ENCODE measurements at places on chromosomes 16 and 17.

GRCh38 chr17:72456075-72456474 is 335.3 kb downstream of the SOX9 start:
- no peak for DNase-seq

GRCh38 chr17:38604479-38605403 is 1.0 kb downstream of the SRCIN1 start:
- DNase-seq: peak; percentile 34

GRCh38 chr17:78040440-78041385 is 82.2 kb downstream of the TNRC6C start:
- DNase-seq: peak; percentile 21

DNA sequence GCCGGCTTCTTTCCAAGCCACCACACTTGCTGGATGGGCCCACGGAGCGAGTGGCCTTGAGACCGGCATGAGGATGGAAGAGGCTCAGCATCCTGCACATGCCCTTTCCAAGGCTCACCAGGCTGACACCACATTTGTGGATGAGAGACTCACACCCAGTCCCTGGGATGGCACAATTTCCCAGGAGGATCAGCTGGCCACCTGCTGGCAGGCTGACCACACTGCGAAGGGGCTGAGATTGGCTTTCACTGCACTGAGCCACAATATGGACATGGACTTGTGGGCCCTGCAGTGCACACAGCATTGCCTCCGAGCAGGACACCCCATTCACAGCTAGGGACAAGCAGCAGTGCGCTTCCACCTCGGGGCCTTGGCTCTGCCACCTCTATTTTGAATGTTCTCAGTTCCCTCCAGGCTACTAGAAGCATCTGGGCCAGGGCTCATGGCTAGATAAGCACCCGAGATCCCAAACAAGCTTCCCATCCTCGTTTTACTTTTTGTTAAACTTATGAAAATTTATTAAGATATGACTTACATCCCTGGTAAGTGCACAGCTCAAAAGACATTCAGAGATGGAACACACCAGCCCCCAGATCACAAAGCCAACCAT is 25.3 kb upstream of the KSR1 start:
- peak; percentile 15 for DNase-seq

- DNase-seq: no peak
Observed at GRCh38 chr16:20004931-20005330, 68.8 kb downstream of the GPR139 start.

DNA sequence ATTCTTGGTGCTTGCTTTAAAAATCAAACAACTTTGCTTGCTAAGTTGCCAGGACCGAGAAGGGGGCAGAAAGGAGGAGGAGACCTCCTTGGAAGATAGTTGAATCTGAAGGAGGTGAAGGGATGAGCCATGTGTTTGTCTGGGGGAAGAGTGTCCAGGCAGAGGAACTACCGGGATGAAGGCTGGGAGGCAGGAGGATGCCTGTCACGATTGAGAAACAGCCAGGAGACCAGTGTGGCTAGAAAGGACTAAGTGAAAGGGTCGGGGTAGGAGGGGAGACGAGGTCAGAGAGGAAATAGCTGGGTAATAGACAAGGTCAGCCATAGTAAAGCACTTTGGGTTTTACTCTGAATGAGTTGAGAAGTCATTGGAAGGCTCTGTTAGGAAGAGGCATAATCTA is 38.9 kb upstream of the CSNK2A2 start:
- no peak for DNase-seq

GRCh38 chr16:66278604-66279262 is 87.8 kb upstream of the CDH5 start:
- DNase-seq: no peak

DNA sequence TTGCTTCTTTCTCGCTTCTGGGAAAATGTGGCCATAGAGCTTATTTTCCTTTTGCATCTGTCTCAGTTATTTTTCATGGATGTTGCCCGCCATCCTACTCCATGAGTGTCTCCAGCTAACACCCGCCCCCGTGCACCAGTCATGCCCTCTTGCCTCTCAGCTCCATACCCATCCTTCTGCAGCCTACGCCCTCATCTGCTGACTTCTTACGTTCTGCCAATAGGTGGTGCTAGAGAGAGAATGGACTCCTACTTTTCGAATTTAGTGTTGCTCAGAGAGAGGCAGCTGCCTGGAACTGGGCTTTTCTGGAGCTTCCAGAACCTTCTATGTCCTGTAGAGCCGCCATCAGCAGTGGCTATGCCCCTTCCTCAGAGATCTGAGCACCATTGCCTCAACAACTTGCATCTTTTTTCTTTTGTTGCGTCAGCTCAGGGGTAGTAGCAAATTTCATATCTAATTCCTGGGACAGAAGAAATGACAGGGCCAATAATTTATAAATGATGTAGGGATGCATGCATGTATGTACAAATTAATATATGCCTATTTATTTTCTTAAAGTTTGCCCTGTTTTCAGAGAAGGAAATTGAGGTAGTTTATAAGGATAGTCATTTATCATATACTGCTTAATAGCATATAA is 119.7 kb upstream of the MYOCD start:
- DNase-seq: no peak

GRCh38 chr17:58153046-58153445 is 4.9 kb downstream of the OR4D1 start:
- peak; percentile 44 for DNase-seq

GRCh38 chr17:41528959-41529353 is 848 bp upstream of the KRT19 start:
- no peak for DNase-seq

DNA sequence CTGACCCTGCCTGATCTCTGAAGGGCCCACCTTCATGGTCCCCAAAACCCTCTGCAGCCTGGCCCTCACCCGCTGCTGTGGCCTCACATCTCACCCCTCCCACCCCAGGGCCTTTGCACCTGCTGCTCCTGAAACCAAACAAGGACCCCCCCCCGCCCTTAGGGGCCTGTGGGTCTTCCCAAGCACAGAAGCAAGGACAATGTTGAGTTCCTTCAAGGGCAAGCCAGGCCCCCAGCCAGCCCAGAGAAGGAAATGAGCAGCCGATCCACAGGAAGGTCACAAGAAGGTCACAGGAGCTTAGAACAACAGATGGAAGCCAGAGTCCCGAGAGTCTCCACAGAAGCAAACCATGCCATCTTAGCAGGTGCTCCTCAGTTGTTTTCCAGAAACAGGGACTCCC is 493 bp upstream of the PDE6G start:
- no peak for DNase-seq

GRCh38 chr16:78503602-78504001 is 404.1 kb downstream of the WWOX start:
- peak; percentile 27 for DNase-seq

DNA sequence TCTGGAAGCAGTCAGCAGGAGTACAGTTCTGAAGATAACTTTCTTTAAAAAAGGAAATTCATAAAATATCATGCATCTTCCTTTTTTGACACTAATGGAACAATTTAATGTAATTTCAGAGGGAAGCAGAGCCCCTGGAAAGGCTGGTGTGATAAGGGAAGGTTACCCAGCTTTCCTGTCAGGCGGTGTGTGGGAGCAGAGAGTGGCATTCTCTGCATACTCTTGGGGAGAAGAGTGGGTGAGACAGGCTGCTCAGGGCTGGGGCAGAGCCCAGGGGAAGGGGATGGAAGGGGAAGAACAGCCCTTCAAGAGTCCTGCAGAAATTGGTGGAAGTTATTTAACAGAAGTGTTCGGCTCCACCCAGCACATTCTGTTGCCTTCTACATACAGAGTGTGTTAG is 84.7 kb downstream of the PRKCB start:
- no peak for DNase-seq

DNA sequence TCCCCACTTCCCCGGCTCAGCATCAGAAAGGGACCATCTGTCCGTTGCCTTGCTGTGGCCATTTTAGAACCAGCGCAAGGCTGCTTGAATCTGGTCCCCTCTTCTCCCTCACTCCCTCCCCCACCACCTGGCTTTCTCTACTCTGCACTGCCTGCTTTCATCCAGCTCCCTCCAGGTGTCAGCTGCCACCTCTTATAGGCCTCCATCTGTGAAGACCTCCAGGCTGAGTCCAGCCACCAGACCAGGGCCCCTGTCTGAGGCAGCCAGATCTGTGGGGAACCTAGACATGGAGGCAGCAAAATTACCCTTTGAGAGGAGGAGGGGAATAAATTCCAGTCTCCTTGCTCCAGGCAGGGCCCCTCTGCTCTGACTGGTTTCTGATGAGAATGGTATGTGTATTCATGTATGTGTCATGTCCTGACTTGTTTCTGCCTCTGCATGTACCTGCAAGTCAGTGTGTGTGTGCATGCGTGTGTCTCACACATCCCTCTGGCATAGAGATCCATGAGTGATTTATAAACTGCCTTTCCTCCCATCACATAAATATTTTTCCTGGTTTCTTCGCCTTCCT is 21.1 kb downstream of the MINK1 start:
- no peak for DNase-seq

DNA sequence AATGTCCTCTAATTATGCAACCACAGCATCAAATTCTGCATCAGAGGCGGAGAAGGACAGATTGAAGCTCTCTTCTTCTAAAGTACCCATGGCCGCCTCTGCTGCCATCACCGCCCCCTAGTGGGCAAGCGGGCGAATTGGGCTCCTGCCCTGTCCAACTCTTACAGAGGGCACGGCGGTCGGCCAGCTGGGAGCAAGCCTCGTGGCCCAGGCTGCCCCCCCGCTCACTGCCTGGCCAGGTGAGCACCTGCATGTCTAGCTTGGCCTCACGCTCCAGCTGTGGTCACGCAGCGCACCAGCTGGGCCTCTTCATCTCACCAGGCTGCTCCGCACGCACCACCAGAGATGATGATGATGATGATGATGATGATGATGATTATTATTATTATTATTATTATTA is 146.1 kb upstream of the TOM1L1 start:
- DNase-seq: no peak

- no peak for DNase-seq
Observed at GRCh38 chr17:1992541-1992940, 32.6 kb downstream of the RTN4RL1 start.

GRCh38 chr17:50848711-50849110 is 13.3 kb downstream of the WFIKKN2 start:
- no peak for DNase-seq

- DNase-seq: no peak
Observed at GRCh38 chr17:57517632-57518456, 227.3 kb downstream of the CCDC182 start.

GRCh38 chr16:83143788-83144187 is 517.0 kb downstream of the CDH13 start:
- no peak for DNase-seq

DNA sequence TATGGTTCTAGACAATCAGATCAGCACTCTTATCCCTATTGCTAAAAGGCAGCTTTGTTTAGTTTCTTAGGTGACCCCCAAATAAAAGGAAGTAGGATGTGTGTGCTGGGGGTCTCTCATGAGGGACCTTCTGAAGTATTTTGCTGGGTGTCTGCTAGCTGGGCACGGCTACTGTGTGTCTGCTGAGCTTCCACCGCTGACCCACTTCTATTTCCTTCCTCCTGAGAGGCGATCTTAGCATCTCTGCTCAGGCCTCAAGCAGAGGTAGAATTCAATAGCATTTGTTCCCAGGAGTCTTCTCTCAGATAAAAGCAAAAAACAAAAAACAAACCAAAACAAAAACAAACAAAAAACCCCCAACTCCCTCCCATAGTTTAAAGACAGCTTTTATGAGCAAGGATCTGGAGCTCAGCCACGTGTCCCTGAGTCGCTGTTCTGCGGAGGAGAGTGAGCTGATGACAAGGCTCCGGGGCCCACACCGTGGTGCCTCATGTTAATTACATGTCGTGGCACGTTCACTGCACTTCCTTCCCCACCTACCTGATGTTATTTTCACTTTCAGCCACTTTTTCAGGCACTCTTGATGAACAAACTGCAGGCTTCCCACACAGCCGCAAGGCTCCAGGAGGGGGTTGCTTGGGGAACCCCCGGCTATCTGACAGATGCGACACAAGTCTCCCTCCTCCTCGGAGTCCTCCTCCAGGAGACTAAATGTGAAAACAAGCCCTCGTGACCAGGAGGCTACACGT is 83.5 kb downstream of the MARCHF10 start:
- DNase-seq: peak; percentile 81

GRCh38 chr16:84042879-84043485 is 387 bp upstream of the SLC38A8 start:
- no peak for DNase-seq

GRCh38 chr17:9235346-9235745 is 214.0 kb downstream of the NTN1 start:
- DNase-seq: no peak

DNA sequence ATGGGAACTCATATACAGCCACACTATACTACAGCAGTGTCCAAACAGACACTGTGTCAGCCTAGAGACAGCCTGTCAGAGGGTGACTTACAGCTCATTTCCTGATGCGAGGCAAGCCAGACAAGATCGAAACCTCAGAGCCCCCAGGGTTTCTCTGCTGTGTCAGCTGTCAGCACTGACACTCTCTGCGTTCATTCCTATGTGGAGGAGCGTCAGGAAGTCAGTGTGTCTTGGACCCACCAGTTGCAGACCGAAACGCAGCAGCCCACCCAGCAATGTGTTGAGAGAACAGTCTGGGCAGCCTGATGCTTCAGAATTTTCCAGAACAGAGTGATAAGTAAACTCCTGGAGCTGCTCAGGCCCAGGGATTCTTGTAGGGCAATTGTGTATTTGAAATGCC is 20.6 kb upstream of the MAPT start:
- DNase-seq: peak; percentile 39

DNA sequence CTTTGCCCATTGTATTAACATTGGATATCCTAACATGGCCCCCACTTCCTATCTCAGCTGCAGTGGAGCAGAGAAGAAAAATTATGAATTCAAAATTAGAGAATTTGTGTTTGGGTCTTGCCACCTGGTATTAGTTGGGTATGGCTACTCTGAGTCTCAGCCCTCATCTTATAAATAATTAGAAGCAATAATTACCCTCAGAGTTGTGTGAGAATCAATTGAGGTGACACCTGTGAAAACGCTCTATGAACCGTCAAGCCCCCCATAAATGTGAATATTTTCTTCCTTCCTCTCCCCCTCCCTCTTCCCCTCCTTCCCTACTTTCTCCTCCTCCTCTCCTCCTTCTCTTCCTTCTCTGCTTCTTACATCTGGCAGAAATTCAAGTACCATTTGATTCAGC is 8.9 kb upstream of the TOB1 start:
- no peak for DNase-seq

- no peak for DNase-seq
Observed at GRCh38 chr16:85037050-85037410, 9.4 kb downstream of the KIAA0513 start.

- no peak for DNase-seq
Observed at GRCh38 chr16:52515068-52515671, 31.8 kb downstream of the TOX3 start.

- DNase-seq: no peak
Observed at GRCh38 chr17:16346721-16347271, 6.5 kb downstream of the CENPV start.

GRCh38 chr16:76194616-76195015 is 82.6 kb upstream of the CNTNAP4 start:
- no peak for DNase-seq

DNA sequence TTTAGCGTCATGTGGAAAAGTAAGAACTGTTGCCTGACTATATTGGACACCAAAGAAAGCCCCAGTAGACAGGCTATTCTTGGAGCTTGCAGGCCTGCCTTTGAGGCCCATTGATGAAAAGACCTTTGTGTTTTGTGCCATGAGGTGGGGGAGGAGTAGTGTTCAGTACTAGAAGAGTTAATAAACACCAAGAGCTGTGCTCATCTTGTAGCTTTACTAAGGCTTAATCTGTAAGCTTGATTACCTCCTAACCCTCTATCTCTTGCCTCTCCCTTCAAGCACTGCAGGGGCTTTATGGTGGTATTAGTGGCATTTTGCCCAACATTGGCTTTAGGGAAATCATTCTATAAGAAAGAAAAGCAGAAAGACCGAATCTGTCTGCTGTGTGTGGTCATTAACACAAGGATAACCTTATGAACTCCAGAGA is 220.2 kb upstream of the TBX2 start:
- no peak for DNase-seq
